ENCODE measurements at places on chromosomes 3 and 15. TPM values are rescaled to one million over a fixed set of nuclear protein-coding genes. Genes with fewer than 3 reads are reported as not detected.

DNA sequence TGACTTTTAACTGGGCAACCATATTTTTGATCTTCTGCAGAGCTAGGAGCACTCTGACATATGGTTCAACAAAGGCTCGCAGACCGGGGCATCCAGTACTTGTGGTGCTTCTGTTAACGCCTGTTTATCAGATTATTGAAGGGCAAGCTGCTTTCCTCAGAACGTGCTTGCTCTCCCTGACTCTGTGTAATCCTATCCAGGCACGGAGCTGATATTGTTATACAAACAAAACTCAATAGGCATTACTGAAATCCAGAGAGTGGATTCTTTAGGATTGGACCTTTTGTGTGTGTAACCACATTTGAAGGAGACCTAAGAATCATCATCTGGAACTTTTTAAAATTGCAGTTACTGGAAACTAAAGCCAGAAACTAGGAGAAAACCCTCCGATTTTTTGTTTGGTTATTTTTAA, 246.5 kb downstream of the PTPRG start:
- DNase-seq = no peak

DNA sequence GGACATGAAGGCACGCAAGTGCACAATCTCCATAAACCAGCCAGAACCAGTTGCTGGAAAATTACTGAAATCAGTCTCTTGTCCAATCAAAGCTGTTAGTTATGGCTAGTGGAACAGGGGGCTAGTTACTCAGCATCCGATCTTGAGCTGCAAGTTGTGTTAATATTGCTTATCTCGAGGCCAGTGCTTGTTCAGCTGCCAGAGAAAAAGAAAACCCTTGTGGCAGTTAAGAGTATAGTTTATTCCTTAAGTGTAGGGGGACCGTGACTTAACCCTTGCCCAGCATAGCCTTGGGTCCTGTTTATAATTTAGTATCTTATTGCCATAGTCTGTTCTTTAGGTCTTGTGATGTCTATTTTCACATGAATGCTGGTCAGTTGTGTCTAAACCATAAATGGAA, 268.5 kb downstream of the CD47 start:
- no peak for DNase-seq

DNA sequence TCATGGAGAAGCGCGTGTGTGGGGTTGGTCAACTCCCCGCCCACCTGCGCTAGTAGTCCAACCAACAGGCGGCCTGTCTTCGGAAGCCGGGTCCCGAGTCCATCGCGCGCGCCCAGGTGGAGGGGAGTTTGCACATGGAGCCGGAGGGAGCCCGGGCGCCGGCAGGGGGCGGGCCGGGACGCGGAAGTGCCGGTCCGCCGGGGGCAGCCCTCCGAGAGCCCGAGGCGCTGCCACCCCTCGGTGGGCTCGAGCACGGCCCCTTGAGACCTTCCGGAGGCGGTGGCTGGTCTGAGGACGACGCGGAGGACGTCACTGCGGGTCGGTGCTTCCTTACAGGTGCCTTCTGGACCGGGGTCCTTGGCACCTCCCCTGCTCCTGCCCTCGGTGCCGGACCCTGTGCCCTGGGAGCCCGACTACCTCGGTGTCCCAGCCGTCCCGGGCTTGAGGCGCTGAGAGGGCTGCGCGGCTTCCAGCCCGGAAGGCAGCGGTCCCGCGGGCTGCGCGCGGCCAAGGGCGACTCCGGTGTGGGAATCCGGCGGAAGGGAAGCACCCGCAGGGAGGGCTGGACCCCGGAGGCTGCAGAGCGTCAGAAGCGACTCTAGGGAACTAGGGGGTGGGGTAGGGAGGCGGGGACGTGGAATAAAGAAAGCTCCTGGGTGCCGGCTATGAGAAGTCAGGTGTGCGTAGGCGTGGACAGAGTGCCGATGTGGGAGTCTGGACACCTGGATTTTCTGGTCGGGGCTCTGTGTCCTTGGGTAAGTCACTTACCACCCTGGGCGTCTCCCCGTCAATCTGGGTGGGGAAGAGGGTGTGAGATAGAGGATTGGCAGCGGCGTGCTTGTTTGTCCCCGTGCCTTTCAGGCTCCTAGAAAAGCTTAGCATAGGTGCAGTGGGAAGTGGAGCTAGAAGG, 212.3 kb downstream of the FGF12 start:
- no peak for DNase-seq

GRCh38 chr15:70140543-70141375, 43.0 kb upstream of the TLE3 start:
- DNase-seq = peak; percentile 30

DNA sequence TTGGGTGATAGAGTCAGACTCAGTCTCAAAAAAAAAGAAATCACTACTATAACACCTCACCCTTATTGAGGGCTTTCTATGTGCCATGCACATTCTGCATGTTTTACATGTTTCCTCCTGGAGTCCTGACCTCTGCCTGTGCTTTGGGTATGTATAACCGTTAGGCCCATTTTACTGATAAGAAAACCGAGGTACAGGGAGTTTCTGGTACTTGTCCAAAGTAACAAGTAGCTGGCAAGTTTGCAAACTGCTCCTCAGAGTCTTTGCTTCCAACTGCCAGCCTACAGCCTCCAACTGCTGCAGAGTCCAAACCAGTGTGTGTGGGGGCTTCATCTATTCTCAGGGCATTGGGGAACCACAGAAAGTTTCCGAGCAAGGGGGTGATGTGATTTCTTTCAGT, 3.7 kb upstream of the GNAI2 start:
- no peak for DNase-seq

DNA sequence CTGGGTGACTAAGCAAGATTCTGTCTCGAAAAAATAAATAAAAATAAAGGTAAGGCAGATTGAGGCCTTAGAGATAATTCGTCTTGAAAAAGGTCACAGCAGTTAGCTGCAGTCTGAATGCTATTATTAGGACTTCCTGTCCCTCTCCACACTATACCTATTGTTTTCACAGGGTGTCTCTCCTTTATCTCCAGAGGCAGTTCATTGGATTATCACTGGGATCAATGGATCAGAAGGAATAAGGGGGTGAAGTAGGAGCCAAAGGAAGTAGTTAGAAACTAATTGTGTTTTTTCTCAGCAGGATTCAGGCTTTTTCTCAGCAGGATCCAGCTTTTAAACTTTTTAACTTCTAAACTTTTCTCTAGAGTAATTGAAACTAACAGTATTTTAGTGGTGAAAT, 326.9 kb downstream of the IL5RA start:
- no peak for DNase-seq

DNA sequence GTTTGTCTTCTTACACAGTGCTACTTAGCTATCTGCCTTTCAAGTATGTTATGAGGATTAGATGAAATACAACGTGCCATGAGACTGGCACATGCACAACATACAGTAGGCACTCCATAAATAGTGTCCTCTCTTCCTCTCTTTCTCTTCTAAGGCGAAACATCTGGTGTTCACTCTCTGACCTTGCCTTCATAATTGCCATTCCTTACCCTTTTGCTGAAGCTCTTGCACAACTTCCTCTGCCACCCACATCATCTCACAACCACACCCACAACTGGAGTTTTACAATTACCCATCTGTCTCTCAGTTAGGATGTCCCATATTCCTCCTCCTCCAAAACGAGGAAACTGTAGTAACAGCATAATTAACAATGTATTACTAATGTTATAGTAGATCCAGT, 26.4 kb upstream of the ACP3 start:
- no peak for DNase-seq

- DNase-seq = peak; percentile 56
Observed at GRCh38 chr3:101849714-101850245, 466 bp downstream of the NFKBIZ start.

DNA sequence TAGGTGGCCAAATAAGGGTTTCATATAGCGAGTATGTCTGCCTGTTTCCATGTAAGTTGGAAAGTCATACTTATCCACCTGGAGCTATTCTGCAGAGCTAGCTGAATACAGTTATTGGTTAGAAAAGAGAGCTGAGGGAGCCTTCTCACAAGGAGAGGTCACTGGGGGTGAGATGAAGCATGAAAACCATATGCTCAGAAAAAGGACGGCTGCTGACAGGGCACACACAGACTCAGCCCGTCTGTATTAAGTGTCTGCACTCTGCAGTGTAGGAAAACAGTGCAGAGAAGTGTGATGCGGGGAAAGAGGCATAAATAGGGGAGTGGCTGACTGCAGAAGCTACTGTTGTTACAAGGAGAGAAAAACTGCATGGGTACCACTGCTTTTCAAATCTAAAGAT, 58.2 kb downstream of the C3orf70 start:
- no peak for DNase-seq

GRCh38 chr3:46883054-46883829, 5.7 kb downstream of the PTH1R start:
- DNase-seq = no peak

GRCh38 chr3:144822671-144823070, 851.0 kb downstream of the DIPK2A start:
- no peak for DNase-seq

DNA sequence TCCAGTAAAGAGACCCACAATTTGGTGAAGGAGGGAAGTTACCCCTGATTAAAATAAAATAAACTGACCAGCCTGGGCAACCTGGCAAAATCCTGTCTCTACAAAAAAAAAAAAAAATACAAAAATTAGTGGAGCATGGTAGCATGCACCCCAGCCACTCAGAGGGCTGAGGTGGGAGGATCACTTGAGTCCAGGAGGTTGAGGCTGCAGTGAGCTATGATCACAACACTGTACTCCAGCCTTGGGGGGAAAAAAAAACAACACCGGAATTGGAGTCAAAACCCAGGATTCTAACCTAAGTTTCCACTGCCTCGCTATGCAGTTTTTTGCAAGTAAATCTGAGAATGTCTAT, 22.5 kb downstream of the DCAF1 start:
- DNase-seq = no peak

- no peak for DNase-seq
Observed at GRCh38 chr3:54176106-54176505, 53.8 kb downstream of the CACNA2D3 start.

GRCh38 chr3:71208211-71209095, 375.1 kb downstream of the FOXP1 start:
- no peak for DNase-seq

- DNase-seq = no peak
Observed at GRCh38 chr15:36239509-36239908, 339.9 kb upstream of the CDIN1 start.

- DNase-seq = no peak
Observed at GRCh38 chr3:81839504-81840094, 78.2 kb upstream of the GBE1 start.

DNA sequence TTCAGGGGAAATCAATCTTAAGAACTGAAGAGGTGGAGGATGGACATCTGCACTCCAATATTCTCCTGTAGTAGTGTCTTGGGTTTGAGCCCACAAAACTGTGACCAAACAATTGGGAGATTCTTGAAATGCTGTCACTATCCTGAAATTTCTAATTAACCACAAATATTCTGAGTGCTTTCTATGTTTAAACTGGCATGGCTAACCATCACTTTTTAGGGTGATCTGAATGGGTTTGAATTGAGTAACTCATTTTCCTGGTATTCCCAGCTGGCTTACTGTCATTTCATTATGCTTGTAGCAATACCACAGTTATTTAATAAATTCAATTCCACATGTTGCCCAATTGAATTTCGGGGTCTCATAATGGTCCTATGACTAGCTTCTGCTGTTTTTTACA, 216.9 kb upstream of the DCBLD2 start:
- no peak for DNase-seq

DNA sequence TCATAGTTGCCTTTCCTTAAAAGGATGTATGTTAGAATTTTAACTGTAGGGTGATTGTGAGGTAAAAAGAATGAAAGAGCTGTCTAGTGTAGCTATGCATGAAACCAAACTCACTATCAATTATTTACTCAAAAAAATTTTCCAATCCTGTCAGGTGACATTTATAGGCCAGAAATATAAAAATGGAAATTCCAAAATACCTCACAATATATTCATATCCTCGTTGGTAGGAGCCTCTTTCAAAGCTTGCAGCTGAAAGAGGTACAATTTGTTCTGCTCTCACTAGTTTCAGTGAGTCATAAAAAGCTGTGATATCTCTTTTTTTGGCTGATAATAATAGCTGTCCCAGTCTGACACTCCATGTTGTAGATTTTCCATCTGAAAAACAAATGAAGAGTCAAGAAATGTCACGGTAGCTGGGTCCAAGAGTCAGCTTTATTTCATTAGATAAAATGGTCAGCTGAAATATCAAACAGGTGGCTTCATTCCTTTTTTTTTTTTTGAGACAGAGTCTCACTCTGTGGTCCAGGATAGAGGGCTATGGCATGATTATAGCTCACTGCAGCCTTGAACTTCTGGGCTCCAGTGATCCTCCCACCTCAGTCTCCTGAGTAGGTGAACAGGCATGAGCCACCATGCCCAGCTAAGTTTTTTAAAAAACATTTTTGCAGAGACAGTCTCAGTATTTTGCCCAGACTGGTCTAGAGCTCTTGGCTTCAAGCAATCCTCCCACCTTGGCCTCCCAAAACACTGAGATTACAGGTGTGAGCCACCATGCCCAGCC, 50.8 kb upstream of the XRN1 start:
- no peak for DNase-seq

DNA sequence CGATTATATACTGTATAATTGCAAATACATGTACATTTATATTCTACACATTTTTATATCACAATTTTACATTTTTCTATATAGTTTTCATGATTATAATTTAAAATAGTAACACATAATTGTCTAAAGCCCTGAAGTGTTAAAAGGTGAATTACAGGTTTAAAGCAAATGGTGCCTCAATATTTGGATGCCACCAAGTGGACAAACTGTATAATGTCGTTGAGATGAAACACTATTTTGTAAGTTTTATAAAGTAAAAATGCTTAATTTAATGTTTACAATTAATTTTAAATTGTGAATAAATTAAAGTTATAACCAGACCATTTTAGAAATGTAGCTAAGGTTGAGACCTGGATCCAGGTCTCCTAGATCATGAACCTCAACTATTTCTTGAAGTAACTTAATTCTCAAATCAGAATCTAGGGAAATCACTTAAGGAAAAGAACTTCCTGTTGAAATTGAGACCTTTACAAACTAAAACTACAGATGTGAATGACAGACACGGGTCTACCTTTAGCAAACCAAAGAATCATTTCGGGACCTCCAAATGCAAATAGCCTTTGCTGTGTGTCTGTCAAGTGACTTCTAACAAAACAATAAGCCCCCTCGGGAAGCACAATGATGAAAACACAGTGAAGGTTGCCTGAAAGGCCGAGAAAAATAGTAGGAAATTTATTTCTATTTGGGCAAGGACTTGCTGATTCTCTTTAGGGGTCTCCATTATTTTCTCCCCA, 37.8 kb downstream of the EHHADH start:
- DNase-seq = no peak

DNA sequence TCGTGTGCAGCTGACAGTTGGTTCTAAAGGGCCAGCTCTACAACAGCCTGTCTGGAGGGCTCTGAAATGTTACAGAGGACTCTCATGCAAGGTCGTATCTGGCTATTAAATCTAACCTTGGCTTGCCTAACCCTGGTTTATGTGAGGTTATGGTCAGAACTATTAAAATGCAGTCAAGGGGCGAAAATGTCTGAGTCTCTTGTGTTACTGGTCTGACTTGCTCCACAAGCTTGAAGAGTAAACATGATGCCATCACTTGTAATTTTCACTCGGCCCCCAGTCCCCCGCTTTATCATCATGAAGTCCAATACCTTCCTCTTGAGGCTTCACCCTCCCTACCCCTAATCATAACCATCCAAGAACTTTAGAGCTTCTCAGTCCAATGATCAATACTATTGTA, 9.4 kb downstream of the ENTPD3 start:
- DNase-seq = no peak

PATL2 gene
- polyA plus RNA-seq = 49.1 TPM

HHLA2 gene
- not detected for polyA plus RNA-seq

ATP2B2 gene
- not detected for polyA plus RNA-seq

MELTF gene
- polyA plus RNA-seq = 1.3 TPM

PCSK6 gene
- polyA plus RNA-seq = 3.0 TPM

GRIP2 gene
- polyA plus RNA-seq = not detected

COL8A1 gene
- polyA plus RNA-seq = not detected

CD200 gene
- polyA plus RNA-seq = 0.20 TPM

FAM3D gene
- polyA plus RNA-seq = not detected

IMPG2 gene
- 0.04 TPM for polyA plus RNA-seq
